ENCODE measurements at places on chromosomes 1 and 21. TPM values are rescaled to one million over a fixed set of nuclear protein-coding genes. Genes with fewer than 3 reads are reported as not detected.

DNA sequence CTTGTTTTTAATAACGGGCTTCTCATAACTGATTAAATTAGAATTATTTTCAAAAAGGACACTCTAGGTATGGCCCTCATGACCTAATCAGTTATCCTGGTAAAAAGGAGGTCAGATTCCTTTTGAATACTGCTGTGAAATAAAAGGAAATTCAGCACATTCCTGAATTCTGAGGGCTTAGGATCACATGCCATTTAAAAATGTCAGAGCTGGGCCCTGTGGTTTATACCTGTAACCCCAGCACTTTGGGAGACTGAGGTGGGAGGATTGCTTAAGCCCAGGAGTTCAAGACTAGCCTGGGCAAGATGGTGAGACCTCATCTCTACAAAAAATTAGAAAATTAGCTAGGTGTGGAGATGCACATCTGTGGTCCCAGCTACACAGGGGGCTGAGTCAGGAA is 18.0 kb upstream of the RABGGTB start:
- H3K4me1 ChIP-seq = no peaks in the 10 kb centered on the region
- DNase-seq = no peak
- no peaks in the 10 kb centered on the region for H3K36me3 ChIP-seq
- H3K27ac ChIP-seq = no peak overlapping the region
- H3K27me3 ChIP-seq = no peaks in the 10 kb centered on the region

DNA sequence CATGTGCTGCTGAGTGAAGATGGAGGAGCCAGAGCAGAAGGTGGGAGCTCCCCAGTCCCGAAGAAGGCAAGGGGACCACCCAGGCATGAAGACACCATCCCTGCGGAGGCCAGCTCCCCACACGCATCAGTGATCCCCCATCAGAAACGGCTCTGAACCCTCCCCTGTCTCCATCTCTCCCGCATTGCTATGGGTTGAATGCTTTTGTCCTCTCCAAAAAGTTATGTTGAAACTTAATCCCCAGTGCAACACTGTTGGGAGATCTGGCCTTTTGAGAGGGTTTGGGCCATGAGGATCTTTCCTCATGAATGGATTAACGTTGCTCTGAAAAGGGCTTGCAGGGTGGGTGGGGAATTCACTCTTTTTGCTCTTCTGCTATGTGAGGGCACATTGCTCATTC is 147.6 kb downstream of the AJAP1 start:
- DNase-seq = no peak
- no peaks in the 10 kb centered on the region for H3K4me1 ChIP-seq
- no peaks in the 10 kb centered on the region for H3K27me3 ChIP-seq
- no peak overlapping the region for H3K4me3 ChIP-seq
- H3K36me3 ChIP-seq = no peaks in the 10 kb centered on the region

DNA sequence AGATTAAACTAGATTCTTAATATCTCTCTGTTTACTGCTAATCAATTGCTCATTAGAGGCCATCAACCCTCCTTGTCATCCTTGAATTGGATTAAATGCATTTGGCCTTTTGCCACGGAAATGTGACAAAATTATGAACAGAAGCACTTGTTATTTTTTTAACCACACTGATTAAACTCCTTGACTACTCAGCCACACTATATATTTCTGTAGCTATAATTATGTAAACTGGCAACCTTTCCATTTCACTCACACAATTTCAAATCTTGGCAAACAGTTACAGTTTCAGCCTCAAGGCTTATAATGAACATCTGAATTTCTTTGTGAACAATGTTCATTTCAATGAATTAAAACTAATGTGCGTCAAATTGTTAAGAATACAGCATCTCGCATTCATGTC is 10.1 kb downstream of the ADAMTS5 start:
- H3K27me3 ChIP-seq = no peaks in the 10 kb centered on the region
- no peak overlapping the region for H3K27ac ChIP-seq
- DNase-seq = no peak
- no peak overlapping the region for H3K4me3 ChIP-seq

DNA sequence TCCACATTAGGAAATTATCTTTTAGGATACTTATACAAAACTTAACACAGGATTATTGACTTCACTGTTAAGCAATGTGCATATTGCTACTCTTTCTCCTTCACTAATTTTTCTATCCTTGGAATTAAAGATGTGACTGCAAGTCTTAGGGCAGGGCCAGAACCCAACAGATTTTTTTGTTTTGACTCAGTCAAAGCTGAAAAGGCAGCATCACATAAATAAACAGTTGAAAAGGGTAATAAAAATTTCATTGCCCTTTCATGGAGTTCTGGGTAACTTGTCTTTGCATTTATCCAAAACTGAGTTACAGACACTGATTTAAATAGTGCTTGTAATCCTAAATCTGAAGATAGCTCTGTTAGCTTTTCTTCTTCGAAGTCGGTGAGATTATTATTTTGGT is 1.9 kb upstream of the TMEM35B start:
- no peak for DNase-seq
- H3K4me1 ChIP-seq = peaks cover 27% of the 10 kb centered on the region
- H3K27ac ChIP-seq = no peak overlapping the region

DNA sequence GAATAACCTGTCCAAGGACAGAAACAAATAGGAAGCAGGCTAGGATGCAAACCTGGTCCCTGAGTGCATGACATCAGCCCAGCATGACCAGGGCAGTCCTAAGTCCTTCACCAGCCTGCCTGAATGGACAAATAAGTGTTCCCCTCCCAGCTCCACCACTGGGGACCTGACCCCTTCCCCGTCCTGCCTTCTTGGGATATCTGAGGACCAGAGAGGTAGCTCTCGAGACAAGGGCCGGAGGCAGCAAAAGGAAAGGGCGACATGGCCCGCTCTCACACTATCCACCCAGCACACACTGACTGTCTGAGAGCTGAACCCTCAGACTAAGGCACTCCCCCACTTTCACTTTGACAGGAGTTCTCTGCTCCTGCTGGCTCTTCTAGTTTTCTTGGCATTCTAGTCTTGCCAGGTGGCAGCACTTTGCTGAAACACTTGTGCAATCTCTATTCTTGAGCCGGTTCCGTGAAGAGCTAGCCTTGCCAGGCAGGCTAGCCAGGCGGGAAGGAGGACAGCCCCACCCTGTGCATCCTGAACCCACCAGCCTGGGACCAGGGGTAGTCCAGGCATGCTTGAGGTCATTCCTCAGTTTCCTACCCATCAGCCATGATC is 251.1 kb upstream of the RAB4A start:
- H3K4me3 ChIP-seq = no peak overlapping the region
- H3K27ac ChIP-seq = no peak overlapping the region
- no peaks in the 10 kb centered on the region for H3K36me3 ChIP-seq

DNA sequence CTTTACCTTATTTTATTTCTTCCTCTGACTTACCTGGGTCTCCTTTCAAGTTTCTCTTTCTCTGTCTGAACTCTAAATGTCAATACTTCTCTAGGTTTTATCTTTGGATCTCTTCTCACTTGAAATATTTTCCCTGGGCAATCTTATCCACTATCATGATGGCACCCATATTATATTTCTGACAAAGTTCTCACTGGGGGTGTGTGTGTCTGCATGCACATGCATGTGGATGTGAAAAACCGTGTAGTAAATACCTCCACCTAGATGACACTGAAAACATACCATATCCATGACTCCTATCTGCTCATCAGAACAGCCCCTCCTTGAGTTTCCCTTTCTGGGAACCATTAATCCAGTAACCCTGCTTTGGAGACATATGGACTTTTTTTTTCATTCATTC is 30.9 kb downstream of the DNASE2B start:
- H3K27ac ChIP-seq = no peak overlapping the region
- DNase-seq = no peak
- H3K36me3 ChIP-seq = no peaks in the 10 kb centered on the region
- peaks cover 6% of the 10 kb centered on the region for H3K4me1 ChIP-seq

DNA sequence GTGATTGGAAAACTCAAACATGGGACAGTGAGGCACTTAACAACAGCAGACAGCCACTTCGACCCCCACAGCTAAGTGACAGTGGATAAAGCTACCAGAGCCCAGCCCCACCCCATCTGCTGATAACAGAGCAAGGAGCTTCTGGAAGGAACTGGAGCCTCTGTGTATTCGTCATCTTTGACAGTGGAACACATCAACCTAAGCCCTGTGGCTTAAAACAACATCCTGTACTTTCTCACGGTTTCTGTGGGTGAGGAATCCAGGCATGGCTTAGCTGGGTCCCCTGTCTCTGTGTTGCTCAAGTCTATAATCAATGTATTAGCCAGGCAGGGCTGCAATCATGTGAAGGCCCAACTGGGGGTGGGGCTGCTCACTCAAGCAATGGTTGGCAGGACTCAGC is 18.4 kb upstream of the SIPA1L2 start:
- H3K4me3 ChIP-seq = no peak overlapping the region
- DNase-seq = no peak
- no peaks in the 10 kb centered on the region for H3K27me3 ChIP-seq
- no peaks in the 10 kb centered on the region for H3K36me3 ChIP-seq

GRCh38 chr1:44094047-44094446 is 24.6 kb upstream of the KLF17 start:
- no peaks in the 10 kb centered on the region for H3K4me1 ChIP-seq
- H3K27ac ChIP-seq = no peak overlapping the region
- DNase-seq = no peak
- no peak overlapping the region for H3K4me3 ChIP-seq
- no peaks in the 10 kb centered on the region for H3K36me3 ChIP-seq
- H3K27me3 ChIP-seq = no peaks in the 10 kb centered on the region

DNA sequence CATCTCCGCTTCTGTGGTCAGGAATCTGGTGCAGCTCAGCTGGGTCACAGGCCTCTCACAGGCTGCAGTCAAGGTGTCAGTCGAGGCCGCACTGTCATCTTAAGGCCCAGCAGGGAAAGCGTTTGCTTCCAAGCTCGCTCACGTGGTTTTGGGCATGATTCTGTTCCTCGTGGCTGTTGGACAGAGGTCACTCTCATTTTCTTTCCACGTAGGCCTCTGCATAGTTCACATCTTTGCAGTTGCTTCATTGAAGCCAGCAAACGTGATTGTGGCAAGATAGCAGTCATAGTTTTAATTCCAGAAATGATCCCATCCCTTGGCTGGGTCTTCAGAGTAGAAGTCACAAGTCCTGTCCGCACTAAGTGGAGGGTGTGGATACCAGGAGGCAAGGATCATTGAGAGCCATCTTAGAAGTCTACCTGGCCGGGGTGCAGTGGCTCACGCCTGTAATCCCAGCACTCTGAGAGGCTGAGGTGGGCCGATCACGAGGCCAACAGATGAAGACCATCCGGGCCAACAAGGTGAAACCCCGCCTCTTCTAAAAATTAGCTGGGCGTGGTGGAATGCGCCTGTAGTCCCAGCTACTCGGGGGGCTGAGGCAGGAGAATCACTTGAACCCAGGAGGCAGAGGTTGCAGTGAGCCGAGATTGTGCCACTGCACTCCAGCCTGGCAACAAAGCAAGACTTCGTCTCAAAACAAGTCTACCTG is 24.5 kb downstream of the NECAP2 start:
- no peak overlapping the region for H3K4me3 ChIP-seq
- DNase-seq = no peak
- peaks cover 47% of the 10 kb centered on the region for H3K36me3 ChIP-seq
- H3K27me3 ChIP-seq = no peaks in the 10 kb centered on the region
- no peak overlapping the region for H3K27ac ChIP-seq

DNA sequence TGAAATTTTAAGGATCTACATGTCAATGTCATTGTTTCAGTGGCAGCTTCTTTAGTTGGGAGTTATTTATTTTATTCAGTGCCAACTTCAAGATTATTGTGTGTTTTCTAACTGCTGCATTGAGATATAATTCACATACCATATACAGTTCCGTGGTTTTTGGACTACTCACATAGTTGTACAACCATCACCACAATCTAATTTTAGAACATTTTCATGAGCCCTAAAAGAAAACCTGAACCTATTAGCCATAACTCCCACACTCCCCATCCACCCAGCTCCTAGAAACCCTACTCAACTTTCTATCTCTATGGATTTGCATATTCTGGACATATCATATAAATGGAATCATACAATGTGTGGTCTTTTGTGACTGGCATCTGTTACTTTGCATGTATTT is 220.0 kb downstream of the LRRC40 start:
- no peak overlapping the region for H3K27ac ChIP-seq
- no peak overlapping the region for H3K4me3 ChIP-seq
- H3K4me1 ChIP-seq = no peaks in the 10 kb centered on the region
- H3K36me3 ChIP-seq = no peaks in the 10 kb centered on the region

DNA sequence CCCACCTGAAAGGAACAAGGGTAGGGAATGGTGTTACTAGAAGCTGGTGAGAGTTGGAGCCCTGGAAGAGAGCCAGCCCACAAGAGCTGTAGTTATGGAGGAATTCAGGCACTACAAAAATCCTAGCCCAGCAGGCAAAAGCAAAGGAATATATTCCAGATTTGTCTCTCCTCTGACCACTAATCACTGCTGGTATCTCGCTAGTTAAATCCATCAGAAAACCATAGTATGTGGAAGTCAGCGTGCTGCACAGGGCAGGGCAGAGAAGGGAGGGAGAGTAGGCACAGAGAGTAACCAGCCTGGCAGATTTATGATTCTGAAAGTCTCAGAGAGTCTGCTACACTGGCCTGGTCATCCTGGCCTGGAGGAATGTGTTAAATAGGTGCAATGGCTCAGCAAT is 88.6 kb downstream of the SELENOF start:
- H3K36me3 ChIP-seq = no peaks in the 10 kb centered on the region
- no peak for DNase-seq
- H3K4me3 ChIP-seq = no peak overlapping the region
- H3K4me1 ChIP-seq = no peaks in the 10 kb centered on the region
- H3K27ac ChIP-seq = no peak overlapping the region
- no peaks in the 10 kb centered on the region for H3K27me3 ChIP-seq

DNA sequence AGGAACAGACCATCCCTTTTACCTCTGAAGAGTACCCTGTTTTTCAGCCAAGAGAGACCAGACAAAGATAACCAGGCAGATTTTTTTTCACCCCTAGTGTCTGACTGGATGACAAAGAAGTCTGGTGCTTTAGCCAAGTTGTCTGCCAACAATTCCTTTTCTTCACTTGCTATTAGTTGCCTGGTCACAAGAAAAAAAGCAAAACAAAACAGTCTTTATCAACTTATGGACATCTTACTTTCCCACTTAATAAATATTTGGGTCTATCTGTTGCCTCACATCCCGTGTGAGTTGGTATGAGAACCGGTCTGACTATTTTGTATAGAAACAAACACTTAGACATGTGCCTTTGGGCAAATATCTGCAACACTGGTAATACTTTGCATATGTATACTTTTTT is 662.9 kb downstream of the PLPP3 start:
- H3K27me3 ChIP-seq = no peaks in the 10 kb centered on the region
- no peaks in the 10 kb centered on the region for H3K4me1 ChIP-seq
- no peak overlapping the region for H3K27ac ChIP-seq
- no peak for DNase-seq
- no peaks in the 10 kb centered on the region for H3K36me3 ChIP-seq
- no peak overlapping the region for H3K4me3 ChIP-seq

- H3K27ac ChIP-seq = no peak overlapping the region
- DNase-seq = no peak
- H3K4me1 ChIP-seq = no peaks in the 10 kb centered on the region
- no peaks in the 10 kb centered on the region for H3K36me3 ChIP-seq
These were observed 11.8 kb downstream of the TNR start for GRCh38 chr1:175731581-175731980.

GRCh38 chr1:8070381-8070811 is 44.3 kb upstream of the ERRFI1 start:
- H3K27ac ChIP-seq = peak overlapping the region; percentile 70
- H3K36me3 ChIP-seq = no peaks in the 10 kb centered on the region
- H3K4me3 ChIP-seq = no peak overlapping the region
- peaks cover 4% of the 10 kb centered on the region for H3K4me1 ChIP-seq
- no peak for DNase-seq

A3GALT2 gene
- not detected for total RNA-seq

RNF186 gene
- not detected for total RNA-seq

HES3 gene
- total RNA-seq = not detected

SLC1A7 gene
- 0.68 TPM for total RNA-seq

RHCE gene
- 0.65 TPM for total RNA-seq

TRAF5 gene
- total RNA-seq = 8.8 TPM

LCE3D gene
- not detected for total RNA-seq
